H4 (cell line): ENCODE measurements at places on chromosomes 4 and X.
A peak's percentile ranks its signal among the peaks of the same experiment; 100 is the strongest.

- no peak for DNase-seq
Observed at GRCh38 chr4:56844802-56845580, 23.5 kb upstream of the SPINK2 start.

- DNase-seq = peak; percentile 97
Observed at GRCh38 chr4:85681221-85681657, 206.3 kb downstream of the ARHGAP24 start.

DNA sequence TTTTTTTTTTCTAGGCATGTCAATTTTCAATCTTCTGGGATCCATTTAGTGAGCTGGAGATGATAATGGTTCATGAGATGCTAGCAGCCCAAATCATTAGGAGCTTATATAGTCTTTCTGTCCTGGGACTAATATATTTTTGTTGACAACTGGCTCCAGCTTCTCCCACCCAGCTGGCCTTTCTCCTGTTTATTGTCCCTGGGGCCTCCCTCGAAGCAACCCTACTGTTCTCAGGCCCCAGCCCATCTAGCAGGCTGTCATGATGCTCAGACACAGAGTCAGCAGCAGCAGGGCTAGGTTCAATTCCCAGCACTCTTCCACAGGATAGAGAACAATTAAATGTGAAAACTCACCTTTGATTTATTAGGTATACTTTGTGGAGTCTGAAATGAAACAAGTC is 127.6 kb upstream of the MID1 start:
- no peak for DNase-seq

GRCh38 chrX:152157042-152157441 is 18.7 kb upstream of the MAGEA10 start:
- no peak for DNase-seq

DNA sequence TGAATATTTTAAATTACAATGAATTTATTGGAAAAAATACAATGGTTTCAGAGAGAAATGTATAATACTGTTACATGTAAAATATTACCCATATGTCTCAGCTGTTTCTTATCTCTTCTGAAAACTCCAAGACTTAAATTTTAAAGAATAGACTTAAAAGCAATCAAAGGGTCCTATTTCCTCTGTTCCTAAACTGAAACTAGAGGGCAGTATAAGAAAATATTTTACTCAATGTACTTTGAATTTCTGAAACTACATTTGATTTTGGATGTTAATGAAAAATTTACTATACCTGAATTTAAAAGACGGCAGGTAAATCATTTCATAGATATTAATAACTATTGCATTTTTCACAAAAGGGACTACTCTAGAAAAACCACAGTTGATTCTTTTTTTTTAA is 200.2 kb downstream of the LRBA start:
- no peak for DNase-seq

GRCh38 chr4:165967486-165967885 is 94.4 kb downstream of the TLL1 start:
- no peak for DNase-seq

DNA sequence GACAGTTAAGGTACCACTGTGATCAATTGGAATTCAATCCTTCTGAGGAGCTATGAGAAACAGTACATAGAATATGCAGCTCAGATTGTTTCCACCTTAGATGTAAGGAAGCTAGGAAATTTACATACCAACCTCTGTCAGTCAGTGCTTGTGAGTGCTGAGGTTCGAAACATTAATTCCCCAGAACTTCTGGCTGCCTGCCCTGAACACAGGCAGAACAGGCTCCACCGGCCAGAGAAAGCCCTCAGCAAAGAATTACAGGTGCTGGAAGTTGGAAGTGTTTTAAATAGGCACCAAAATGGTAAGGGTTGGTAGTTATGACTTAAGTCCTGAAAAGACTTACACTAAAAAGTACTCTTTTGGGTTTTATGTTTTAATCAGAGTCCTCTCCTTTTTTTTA is 651.8 kb downstream of the C4orf33 start:
- no peak for DNase-seq

GRCh38 chrX:25807022-25807421 is 331.1 kb upstream of the MAGEB18 start:
- DNase-seq = no peak

DNA sequence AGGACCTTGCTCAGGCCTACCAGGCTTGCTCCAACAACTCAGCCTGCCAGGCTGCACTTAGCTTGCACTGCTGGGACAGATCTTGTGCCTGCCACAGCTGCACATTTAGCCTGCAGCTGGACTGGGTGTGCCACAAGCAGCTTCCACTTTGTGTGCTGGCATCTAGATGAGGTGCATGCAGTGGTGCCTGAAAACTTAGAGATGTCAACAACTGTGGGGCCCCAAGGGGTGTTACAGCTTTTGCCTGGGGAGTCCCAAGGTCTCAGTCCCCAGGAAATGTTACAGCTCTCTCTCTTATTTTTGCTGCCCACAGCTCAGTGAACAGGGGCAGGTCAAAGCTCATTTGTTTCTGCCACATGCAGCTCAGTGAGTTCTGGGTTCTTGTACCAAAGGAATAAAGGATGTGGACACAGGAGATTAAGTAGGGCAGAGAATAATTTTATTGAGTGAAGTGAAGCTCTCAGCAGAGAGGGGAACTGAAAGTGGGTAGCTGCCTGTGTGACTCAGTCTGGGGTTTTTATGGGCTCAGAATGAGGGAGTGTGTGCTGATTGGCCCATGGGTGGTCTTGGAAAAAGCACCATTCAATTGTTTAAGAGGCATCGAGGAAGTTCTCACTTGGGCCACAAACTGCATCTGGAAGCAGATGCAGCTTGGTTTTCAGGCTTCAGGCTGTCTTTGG is 828.3 kb downstream of the TECRL start:
- DNase-seq = no peak

DNA sequence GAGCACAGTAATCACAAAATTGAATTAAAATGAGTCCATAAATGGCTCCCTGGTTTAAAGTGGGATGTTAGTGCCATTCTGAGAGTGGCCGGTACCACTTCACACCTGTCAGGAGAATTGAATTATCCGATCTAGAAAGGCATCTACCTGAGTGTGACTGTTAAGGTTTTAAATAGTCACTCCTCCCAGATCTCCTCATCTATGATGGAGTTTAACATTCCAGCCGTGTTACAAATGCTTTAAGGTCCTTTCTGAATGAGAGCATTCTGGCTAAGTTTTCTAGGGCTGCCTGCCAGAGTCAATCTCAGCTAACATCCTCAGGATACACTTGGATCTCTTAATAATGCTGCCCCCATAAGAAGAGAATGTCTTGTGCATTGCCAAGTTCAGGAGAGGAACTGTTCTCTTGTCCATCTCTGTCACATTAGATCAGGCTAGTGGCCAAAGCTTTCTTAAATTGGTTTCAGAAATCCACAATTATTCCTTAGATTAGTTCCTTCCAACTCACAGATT is 231.1 kb downstream of the SLC39A8 start:
- DNase-seq = no peak

- no peak for DNase-seq
Observed at GRCh38 chr4:185542626-185543315, 7.5 kb upstream of the PDLIM3 start.

DNA sequence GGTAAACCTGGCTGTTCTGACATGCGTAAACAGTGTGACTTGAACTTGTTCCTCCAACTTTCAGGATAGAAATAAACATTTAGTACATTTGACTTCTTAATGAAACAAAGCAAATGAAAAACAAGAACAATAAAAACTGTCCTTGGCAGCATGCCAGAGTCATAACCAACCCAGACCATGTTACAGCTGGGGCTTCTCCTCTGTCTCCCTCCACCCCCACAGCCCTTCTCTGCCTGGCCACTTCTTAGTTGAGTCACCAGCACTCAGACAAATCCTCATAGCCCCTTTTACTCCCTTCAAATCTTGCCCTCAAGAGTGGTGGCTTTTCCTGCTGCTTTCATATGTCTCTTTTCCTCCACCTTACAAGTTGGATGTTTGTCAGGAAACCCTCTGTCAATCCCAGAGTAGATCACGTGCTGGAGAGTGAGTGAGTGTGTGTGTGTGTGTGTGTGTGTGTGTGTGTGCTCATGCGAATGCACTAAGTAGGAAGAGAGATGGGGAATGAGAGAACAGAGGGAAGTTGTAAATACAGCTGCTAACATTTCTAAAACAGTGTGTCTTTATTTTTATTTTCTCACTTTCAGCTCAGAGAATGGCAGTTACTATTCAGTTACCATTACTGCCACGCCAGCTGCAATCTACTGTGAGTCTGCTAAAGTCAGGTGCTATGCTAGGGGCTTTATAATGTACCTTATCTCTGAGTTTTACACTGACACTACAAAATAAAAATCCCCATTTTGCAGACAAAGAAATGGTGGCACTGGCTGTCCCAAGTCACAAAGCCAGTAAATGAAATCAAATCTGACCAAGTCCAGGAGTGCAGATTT is 15.0 kb downstream of the SCARB2 start:
- DNase-seq = peak; percentile 62

GRCh38 chr4:87046121-87046551 is 111.3 kb downstream of the AFF1 start:
- no peak for DNase-seq

DNA sequence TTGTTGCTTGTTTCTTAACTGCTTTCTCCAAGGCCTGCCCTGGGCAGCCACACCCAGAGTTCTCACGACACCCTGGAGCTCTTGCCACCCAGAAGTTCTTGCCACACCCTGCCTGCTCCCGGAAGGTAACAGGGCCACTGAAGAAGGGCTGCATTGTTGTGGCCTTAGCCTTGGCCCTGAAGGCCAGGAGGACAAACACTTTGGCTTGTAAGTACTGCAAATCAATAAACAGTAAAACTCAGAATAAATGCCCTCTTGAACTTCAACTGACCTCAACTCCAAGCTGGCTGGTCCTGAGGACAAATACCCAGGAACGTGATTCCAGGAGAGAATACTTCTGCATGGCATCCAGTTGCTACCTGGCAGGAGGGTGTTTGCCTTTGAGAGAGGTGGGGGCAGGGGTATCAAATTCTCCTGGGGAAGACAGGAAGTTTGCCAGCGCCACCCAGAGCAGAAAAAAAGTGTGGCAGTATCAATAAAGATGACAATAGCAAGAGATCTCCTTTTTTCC is 54.1 kb downstream of the TLR10 start:
- peak; percentile 50 for DNase-seq

DNA sequence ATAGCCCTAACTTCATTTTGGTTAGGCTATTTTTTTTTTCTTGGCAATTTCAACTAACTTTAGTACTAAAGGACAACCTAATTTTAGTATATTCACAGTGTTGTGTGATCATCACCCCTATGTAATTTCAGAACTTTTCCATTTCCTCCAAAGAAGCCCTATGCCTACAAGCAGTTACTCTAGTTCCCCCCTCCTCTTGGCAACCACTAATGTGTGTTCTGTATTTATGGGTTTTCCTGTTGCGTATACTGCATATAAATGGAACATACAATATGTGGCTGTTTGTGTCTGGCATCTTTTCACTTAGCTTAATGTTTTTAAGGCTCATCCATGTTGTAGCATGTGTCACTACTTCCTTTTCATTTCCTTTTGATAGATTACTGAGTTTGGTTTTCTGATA is 57.6 kb downstream of the N4BP2 start:
- no peak for DNase-seq

DNA sequence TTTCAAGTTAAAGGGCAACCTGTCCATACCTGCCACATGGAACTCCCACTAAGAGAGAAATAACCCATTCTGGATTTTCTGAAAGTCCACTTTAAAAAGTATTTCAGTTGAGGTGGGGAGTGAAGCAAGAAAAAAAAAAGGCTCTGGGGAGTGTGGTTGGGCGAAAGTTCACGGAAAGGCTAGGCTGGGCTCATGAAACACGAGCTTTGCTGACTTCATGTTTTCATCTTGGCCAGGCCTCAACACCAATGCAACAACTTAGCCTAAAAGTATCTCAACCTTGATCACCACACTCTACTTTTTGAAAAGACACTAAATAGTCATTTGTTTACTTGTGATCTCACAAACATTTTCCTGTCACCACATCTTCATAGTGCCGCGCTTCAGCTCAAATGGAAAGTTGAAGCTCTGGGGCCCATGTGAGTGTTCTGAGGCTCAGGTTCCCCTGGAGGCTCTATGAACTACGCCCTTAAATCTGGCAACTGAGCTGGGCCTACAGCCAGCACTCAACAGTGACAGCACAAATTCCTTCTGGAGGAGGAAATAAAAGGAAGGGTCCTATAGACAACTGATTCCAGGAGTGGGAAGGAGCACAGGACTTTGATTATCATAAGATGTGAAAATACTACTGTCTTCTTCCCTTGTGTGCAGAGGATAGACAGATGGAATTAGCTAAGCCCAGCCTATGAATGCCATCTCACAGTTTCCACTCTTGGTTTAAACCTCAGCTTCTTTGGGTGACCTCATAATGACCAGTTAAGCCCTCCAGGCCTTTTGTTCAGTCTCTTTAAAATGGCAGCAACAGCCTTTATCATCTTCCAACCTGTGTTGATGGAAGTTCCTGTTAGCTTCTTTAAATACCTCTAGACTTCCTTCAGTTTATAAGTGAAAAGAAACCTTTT is 5.1 kb downstream of the CD40LG start:
- no peak for DNase-seq

- no peak for DNase-seq
Observed at GRCh38 chr4:55087009-55087912, 38.1 kb downstream of the KDR start.

GRCh38 chrX:1601051-1601767 is 9.8 kb downstream of the AKAP17A start:
- no peak for DNase-seq

DNA sequence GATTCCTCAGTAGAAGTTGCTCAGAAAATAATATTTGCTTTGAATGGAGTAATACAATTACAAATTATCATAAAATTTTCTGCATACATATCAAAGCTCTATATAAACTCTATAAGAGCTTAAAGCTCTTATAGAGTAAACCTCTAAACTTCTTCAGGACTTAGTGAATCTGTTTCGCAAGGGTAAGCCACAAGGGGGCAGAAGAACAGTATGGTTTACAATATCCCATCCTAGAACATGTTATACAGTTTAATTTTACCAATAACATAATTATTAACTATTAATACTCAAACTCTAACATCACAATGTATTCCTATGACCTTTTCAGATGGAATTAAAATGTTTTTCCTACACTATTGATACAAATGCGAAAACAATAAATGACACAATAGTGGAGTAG is 33.8 kb upstream of the SPANXN1 start:
- DNase-seq = no peak

- no peak for DNase-seq
Observed at GRCh38 chr4:38442073-38442788, 221.8 kb upstream of the KLF3 start.

DNA sequence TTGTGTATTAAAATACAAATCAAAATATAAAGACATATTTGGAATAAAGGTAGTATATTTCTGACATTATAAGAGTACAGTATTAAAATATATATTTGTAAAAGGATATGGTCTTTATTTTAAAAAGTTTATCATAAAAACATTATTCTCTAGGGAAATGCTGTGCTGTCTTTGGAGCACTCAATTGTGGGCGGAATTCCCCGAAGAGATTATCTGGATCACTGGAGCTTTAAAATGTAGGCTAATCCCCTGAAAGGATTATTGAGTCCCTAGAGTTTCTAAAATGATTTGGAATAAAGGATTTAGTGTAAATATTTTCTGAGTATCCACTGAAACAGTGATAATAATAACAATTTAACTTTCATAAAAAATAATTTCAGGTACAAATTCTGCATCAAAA is 1239.4 kb downstream of the TECRL start:
- DNase-seq = no peak
